ENCODE measurements at places on chromosomes 2 and 18. TPM values are rescaled to one million over a fixed set of nuclear protein-coding genes. Genes with fewer than 3 reads are reported as not detected.

Gene SLC4A3
- not detected for total RNA-seq

Gene ANKRD30B
- not detected for total RNA-seq

Gene NPHP1
- 2.4 TPM for total RNA-seq

Gene DSC3
- total RNA-seq, result not detected

Gene CYP27C1
- not detected for total RNA-seq

Gene MALL
- total RNA-seq, result not detected

Gene MAB21L4
- total RNA-seq, result not detected

Gene TRABD2A
- 11.3 TPM for total RNA-seq

Gene VWA3B
- total RNA-seq, result not detected

Gene ICA1L
- total RNA-seq, result 6.8 TPM

Gene MATN3
- not detected for total RNA-seq
